Lung (tissue), 17 donors: ENCODE measurements at places on chromosomes 3 and 15. TPM values are rescaled to one million over a fixed set of nuclear protein-coding genes. Genes with fewer than 3 reads are reported as not detected.

Gene SLC28A1
- total RNA-seq = 0.06 TPM

GRCh38 chr15:63166219-63166618, 8.9 kb upstream of the RPS27L start:
- DNase-seq = peak; percentile 17

- DNase-seq = no peak
Measured at GRCh38 chr3:63278171-63279004, at the start of gene SYNPR. Gene SYNPR (plus strand): TSS chr3:63278308.

- no peak for DNase-seq
Measured at GRCh38 chr3:38154625-38155255, 10.6 kb upstream of the OXSR1 start.

GRCh38 chr3:108430540-108430939, 79.9 kb downstream of the MYH15 start:
- DNase-seq = no peak

GRCh38 chr15:41494922-41495735, 1.5 kb downstream of the ITPKA start:
- DNase-seq = no peak

- DNase-seq = no peak
Measured at GRCh38 chr3:130800829-130801228, 54.2 kb upstream of the PIK3R4 start.

GRCh38 chr3:196454935-196455334, 22.7 kb upstream of the UBXN7 start:
- DNase-seq = no peak

GRCh38 chr3:127677541-127678314, 5.0 kb downstream of the ABTB1 start:
- DNase-seq = no peak

Gene DNASE1L3
- 1.2 TPM for total RNA-seq

- DNase-seq = no peak
Measured at GRCh38 chr3:183895774-183896173, 11.1 kb upstream of the PARL start.

DNA sequence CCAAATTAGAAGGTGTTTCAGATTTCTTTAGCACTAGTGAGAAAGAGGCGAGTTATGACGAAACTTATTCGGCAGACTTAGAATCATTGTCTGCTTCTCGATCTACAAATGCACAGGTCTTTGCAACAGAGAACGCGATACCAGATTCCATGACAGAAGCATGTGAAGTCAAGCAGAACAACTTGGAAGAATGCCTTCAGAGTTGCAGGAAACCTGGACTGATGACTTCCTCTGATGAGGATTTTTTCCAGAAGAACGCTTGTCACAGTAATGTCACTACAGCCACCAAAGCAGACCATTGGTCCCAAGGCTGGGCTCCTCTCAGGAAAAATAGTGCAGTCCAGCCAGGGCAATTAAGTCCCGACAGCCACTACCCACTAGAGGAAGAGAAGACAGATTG, 50.6 kb downstream of the CDAN1 start:
- no peak for DNase-seq

Gene TICRR
- 1.7 TPM for total RNA-seq

GRCh38 chr3:46717447-46718231, at the start of gene PRSS50:
Gene PRSS50 (minus strand): TSS chr3:46717869. CDS start chr3:46717824, 45 bp downstream.
- DNase-seq = no peak

Gene MKRN3
- total RNA-seq = not detected

- DNase-seq = no peak
Measured at GRCh38 chr3:106913111-106913698, 464.0 kb upstream of the CCDC54 start.
